T-helper 22 cell (primary cell): ENCODE measurements at places on chromosomes 2 and 18.

DNA sequence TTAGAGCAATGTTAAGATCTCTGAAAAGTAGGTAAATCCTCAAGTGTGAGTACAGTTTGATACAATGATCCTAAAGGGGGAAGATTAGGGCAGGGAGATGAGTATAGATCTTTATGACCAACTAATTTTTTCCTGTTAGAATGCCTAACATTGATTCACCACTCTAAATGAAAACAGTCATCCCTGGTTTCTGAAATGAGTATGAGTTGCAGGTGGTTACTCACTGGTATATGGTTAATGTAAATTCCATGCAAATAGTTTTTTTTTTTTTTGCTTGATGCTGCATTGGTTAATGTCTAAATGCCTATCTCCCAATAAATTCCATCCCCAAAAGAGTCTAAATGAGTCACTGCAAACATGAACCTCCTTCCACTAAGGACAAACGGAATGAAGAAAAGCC is 55.0 kb upstream of the SERPINB2 start:
- DNase-seq, result no peak

DNA sequence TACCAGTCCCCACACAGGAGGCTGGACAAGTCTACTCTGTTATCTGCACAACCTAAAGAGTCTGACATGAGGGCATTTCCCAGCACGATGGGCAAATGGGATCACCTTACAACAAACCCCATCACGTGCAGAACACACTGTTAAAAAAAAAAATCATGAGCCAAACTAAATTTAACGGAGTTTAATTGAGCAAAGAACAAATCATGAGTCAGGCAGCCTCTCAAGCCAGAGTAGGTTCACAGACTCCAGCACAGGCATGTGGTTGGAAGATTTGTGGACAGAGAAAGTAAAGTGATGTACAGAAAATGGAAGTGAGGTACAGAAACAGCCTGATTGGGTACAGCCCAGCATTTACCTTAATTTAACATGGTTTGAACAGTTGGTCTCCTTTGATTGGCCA is 59.9 kb downstream of the KYNU start:
- DNase-seq, result no peak

GRCh38 chr2:216371721-216372702 is at the start of gene MARCHF4:
Gene MARCHF4, minus strand, starts transcription at chr2:216372483. Its CDS starts 2,223 bp downstream, at chr2:216370260.
- DNase-seq, result no peak

DNA sequence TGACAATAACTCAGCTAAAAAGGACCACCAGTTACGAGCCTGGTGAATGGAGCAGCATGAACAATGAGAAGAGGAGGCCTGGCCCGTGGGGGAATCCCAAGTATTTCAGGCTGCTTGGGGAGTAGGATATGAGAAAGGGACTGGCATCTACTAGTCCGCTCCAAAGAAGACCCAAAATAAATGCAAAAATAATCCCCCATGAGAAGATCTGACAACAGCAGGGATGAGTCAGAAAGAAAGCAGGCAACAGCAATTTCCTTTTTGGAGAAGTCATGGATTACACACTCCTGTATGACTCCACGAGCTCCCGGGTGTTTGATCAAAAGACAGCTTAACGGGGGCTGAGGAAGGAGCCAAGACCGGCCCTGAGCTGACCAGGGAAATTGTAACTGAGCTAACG is 111.4 kb downstream of the SOX11 start:
- DNase-seq, result no peak

GRCh38 chr2:208638059-208638458 is 231.5 kb downstream of the PTH2R start:
- no peak for DNase-seq

GRCh38 chr2:86143926-86144685 is 38.1 kb downstream of the PTCD3 start:
- DNase-seq, result no peak

DNA sequence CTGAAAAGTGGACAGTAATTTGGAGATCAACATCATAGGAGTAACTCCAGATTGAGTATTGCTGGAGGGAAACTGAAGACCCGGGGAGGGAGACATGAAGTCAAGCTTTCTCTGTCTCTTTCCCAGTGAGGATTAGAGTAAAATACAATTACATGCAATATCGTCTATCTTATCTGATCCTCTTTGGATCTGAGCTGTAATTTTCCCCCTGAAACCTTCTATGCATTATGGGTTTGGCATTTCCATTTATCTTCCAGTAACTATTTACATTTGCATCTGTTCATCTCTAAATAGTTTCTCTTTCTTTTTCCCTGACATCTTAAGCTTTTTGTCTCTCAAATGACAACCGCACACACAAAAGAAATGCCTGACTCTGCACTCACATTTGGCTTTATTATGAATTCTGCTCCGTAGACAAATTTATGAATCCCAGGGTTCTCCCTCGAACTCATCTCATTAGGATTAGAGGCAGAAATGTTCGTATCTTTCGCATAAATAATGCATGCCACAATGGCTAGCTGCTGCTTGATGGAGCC is 113.1 kb downstream of the SPP2 start:
- no peak for DNase-seq

DNA sequence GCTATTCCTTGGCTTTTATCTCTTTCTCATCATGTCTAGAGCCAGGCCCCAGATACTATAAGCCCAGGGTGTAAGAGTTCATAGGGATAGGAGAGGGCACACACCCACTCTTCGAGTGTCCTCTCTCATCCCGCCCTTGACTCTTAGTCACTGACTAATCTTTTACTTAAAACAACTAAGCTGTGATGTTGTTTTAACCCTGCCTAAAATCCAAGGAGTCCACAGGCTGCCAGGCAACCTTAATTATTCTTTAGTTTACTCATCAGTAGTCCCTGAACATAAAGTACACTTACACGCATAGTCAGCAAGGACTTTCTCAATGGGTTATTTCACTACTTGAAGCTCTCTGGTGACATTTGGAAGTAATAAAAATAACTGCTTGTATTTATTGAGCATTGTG is 28.4 kb downstream of the GREB1L start:
- no peak for DNase-seq

GRCh38 chr2:3044587-3045317 is 332.9 kb downstream of the EIPR1 start:
- no peak for DNase-seq

DNA sequence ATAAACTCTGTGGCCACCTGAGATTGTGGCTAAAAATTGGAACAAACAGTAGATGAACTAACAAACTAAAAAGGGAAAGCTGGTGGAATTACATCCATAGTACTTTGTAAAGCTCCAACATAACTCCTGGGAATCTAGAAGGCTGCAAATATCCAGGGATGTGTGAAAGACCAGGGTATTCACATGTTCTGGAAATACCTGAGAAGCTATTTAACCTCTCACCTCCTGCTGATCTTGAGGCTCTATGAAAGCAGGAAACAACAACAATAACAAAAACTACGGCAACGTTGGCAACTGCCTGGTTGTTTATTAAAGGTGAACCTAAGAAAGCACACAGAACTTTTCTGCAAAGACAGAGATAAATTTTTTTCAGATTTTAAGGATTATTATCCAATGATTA is 171.3 kb downstream of the CCDC178 start:
- DNase-seq, result no peak

- DNase-seq, result no peak
These were observed 182.4 kb downstream of the PTPRM start for GRCh38 chr18:7749510-7749981.

GRCh38 chr2:134039912-134040581 is 213.8 kb upstream of the MGAT5 start:
- DNase-seq, result no peak

DNA sequence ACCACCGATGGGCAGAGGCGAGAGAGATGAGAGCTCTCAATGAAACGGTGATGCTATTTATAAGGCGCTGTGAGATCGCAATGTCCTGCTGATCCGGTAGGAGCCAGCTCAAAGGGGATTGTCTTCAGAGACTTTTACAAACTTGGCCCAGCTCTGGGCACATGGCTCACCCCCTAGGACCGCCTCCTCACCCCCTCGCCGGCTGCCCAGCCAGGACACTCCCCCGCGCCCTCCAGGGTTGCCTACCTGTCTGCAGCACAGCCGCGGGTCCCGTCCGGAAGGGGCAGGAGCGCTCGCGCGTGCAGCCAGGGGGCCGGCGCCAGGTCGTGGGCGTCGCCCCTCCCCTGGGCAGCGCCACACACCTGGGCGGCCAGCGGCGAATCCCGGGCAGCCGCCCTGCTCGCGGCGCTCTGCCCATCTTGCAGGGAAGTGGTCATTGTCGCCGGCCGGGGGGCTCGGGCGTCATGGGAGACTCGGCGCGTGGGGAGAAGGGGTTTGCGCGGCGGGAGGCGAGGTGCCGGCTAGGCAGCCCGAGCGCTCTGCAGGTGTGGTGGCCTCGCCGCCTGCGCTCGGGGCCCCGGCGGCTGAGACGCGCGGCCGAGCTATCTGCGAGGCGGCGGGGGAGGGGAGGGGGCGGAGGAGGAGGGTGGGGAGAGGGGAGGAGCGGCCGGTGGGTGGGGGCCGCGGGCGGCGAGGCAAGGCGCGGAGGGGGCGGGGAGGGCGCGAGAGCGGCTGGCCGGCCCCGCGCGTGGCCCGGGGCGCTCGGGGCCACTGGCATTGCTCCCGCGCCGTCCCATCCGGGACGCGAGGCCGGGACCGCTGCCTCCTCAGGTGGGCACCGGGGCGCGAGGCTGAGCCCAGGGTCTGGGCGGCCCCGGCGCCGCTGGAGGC is at the start of gene GRB14:
Gene GRB14 (minus strand): TSS at position 610 of the 891 bp plus-strand sequence. CDS start 173 bp downstream, at position 437.
- DNase-seq, result no peak

DNA sequence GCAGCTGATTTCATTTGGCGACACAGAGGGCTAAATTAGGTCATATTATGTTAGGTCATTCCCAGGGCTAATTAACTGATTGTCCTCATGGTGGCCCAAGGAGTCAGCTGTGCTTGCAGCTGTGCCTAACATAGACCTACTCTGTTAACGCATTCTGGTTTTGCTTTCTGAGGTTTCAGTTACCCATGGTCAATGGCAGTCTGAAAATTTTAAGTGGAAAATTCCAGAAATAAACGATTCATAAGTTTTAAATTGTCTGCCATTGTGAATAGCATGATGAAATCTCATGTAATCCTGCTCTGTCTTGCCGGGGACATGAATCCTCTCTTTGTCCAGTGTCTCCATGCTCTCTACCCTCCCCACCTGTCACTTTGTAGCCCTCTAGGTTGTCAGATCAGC is 168.7 kb downstream of the KCNS3 start:
- DNase-seq, result no peak

DNA sequence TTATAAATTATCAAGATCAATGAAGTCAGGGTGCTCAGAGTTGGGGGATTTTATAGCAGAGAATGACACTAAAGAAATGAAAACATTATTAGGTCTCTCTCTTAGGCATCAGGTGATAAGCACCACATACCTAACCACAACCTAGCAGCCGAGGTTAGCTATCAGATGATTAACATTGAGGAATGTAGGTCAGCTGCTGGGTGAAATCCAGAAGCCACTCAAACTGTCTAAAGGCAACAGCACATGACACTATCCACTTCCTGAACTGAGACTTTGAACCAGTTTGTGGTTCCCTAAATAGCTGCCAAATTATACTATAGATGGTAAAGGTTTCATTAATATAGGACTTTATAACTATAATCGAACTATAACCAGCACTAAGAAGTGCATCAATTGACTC is 4.7 kb downstream of the EPG5 start:
- DNase-seq, result peak; percentile 60

DNA sequence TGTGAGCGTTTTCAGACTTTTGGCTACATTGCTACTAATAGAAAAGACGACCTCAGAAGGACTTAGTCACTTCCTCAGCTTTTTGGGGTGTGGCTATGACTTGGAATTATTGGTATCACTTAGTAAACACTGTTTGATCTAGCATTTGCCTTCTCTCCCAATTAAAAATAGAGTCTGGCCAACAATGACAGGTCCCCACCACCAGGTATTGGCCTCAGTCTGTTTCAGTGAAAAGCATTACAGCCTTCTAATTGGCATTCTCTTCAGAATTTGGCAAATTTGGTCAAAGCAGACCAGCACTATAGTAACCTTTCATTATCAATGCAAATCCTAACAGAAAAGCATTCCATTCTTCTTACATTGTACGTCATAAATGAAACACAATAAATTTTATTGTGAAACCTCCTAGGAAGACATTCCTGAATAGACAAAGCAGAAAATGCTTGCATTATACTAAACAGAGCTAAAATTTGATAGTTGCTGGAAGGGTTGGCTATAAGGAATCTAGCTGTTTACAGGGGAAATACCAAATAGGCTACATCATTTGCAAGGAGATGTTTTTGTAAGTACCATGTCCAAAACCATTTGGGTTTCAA is 613.9 kb downstream of the IRS1 start:
- no peak for DNase-seq

GRCh38 chr2:101253703-101254450 is 1.2 kb downstream of the CNOT11 start:
- no peak for DNase-seq

GRCh38 chr2:177537636-177538035 is 145.1 kb downstream of the AGPS start:
- DNase-seq, result no peak

- DNase-seq, result no peak
These were observed 13.2 kb upstream of the SLC4A3 start for GRCh38 chr2:219614076-219614860.

- no peak for DNase-seq
These were observed 146.1 kb upstream of the ZEB2 start for GRCh38 chr2:144666032-144666431.

DNA sequence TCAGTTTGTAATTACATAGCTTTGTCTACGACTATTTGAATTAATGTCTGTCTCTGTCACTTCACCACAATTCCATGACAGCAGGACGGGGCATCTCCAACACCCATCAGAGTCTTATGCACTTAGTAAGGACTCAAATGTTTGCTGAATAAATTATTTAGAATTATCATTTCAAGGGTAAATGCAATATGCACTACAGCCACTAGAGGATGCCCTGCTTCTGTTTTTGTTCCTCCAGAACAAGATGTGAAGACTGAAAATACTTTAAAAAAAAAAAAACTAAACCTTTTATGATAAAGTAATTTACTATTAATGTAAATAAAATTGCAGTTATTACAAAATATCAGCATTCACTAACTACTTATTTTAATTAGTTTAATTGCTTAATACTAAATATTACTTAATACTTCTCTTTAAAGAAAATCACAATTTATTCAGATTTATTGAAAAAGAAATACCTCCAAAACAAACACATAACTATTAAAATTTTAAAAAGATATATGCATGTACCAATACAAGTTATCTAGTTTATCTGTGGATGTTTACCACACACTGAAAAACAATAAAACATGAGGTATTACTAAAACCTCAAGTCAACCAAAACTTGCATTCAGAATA is 3.2 kb downstream of the PIGN start:
- DNase-seq, result no peak

DNA sequence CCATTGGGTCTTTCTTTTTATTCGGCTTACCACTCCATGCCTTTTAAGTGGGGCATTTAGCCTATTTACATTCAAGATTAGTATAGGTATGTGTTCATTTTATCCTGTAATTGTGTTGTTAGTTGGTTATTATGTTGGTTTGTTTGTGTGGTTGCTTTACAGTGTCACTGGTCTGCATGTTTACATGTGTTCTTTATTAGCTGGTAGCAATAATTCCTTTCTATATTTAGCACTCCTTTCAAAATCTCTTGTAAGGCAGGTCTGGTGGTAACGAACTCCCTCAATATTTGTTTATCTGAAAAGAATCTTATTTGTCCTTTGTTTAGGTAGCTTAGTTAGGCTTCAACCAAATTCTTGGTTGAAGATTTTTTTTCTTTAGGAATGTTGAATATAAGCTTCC is 68.7 kb upstream of the XDH start:
- no peak for DNase-seq
